CD8-positive, alpha-beta T cell (primary cell): ENCODE measurements at places on chromosomes 5 and 9. TPM values are rescaled to one million over a fixed set of nuclear protein-coding genes. Genes with fewer than 3 reads are reported as not detected.

The PKN3 gene
- 2.0 TPM for total RNA-seq

GRCh38 chr5:109929376-109929775, 239.6 kb downstream of the MAN2A1 start:
- DNase-seq = no peak

GRCh38 chr9:131731644-131732043, 8.2 kb downstream of the RAPGEF1 start:
- peak; percentile 42 for DNase-seq

DNA sequence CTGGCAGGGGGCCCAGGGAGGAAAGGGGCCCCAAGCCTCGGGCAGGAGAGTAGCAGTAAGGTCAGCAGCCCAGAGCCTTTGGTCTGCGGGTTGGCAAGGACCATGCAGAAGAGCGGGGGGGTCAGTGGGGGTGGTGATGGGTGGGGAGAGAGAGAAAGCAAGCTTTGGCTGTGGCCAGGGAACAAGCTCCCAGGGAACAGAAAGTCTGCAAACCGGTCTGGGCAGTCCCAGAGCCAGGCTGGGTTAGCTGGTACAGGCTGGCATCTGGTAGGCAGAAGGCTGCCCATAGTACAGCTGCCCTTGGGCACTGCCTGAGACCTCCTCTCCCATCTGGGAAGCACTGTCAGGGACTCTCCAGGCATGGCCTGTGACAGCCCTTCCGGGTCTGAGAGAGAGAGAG, 10.5 kb upstream of the EPB41L4B start:
- no peak for DNase-seq

DNA sequence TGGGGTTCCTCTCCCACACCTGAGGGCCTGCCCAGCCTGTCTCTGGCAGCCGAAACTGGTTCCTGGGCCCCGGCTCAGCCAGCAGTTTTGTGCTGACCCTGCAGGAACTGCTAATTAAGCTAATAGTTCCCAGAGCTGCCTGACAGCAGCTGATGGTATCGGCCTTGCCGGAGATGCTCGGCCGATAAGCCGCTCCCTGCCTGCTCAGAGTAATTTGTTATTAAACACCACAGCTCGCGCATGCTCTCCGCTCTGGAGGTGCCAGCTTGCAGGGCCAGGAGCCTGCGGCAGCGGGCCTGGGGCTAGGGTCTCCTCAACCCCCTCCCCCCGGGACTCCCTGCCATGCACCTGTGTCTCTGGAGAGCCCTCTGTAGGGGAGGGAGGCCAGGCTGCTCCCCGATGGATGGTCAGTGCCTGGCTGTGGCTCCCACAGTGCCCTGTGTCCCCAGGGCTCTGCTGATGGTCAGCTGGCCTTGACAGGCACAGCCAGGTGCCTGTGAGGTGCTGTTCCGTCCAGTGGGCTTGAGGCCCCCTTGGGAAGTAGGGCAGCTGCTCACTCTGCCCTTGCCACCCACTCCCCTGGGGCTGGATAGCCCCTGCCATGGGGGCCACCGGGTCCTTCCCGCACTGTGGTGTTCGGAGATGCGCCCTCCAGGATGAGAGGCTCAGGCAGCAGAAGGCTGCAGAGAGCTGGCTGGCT, 41.7 kb downstream of the RXRA start:
- no peak for DNase-seq

DNA sequence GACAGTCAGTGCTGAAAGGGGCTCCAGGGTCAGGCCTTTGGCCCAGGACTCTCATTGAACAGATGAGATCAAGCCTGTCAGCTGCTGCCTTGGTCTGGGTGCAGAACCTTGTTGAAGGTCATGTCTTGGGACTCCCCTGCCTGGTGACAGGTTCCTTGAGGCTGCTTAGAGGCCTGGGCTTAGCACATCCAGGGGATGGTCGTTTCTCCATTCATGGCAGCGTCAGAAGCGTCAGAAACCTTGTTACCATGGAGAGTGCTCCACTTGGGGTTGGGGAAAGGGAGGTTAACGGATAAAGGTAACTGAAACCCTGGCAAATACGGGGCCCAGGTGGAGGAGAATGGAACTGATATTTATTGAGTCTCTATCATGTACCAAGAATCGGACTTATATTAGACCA, 8.8 kb downstream of the ARPC5L start:
- DNase-seq = no peak

DNA sequence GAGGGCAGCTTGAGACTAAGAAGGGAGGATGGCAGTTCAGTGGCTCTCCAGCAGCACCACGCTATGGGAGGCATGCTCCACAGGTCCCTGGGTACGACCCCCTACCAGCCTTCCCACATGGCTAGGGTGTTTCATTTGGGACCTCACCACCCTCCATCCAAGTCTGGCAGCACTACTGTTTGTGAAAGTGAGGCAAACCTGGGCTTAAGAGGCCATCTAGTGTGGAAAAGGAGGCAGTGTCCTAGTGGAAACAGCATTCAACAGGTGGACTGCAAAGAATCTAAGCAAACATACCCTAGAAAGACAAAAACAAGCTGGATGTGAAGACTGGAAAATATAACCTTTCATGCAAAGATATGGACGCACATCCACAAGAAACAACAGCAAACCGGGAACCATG, 4.8 kb upstream of the C5orf47 start:
- no peak for DNase-seq

DNA sequence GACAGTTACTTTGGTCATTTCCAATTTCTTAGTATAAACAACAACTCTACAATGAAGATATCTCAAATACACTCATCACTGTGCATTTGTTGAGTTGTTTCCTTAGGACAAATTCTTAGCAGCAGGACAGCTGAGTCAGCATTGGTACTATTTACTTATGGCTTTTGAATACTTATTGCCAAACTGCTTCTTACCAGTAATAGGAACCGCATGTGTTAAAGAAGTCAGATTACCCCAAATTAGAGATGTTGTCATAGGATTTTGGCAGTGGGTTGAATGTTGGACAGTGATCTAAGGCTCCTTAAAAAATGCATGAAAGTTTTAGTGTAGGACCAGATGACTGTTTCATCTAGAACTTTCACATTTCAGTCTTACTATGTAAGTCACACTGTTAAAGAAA, 280.1 kb upstream of the DMRT1 start:
- DNase-seq = no peak

- no peak for DNase-seq
These were observed 78.2 kb downstream of the GTF3C4 start for GRCh38 chr9:132748450-132748849.

GRCh38 chr5:80082731-80083100, 47.6 kb downstream of the THBS4 start:
- DNase-seq = peak; percentile 71

DNA sequence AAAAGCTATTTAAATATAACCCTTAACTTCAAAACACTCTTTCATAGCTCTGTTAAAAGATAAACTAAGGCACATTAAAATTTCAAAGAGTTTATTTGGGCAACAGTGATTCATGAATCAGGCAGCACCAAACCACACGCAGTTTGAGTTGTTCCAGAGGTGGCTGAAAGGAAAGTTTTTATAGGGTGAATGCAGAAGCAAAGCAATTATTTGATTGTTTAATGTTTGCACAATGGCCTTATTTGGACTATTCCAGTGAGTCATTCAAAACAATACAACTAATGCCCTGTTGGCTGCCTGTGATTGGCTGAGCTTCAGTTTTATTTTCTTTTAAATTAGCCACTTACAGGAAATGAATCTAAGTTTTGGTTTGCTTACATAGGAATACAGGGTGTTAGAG, 125.3 kb downstream of the CEP120 start:
- DNase-seq = no peak

DNA sequence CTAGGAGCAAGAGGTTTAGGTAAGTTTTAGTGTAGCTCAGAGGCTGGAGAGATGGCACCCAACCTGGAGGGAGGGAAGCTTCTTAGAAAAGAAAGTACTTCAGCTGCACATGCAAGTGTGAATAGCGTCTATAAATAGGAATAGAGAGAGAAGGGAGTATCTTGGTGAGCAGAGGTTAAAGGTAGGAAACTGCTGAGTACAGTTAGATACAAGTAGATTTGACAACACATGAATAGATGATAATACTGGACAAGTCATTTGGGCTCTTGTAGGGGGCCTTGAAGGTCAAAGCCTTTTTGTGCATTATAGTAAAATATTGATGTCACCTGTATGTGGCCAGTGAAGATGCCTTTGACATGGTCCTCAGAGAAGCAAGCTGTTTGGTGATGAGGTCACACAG, 34.2 kb downstream of the ANP32B start:
- DNase-seq = no peak

GRCh38 chr5:68176802-68177479, 38.6 kb upstream of the PIK3R1 start:
- no peak for DNase-seq

The PTPN3 gene
- total RNA-seq = not detected

DNA sequence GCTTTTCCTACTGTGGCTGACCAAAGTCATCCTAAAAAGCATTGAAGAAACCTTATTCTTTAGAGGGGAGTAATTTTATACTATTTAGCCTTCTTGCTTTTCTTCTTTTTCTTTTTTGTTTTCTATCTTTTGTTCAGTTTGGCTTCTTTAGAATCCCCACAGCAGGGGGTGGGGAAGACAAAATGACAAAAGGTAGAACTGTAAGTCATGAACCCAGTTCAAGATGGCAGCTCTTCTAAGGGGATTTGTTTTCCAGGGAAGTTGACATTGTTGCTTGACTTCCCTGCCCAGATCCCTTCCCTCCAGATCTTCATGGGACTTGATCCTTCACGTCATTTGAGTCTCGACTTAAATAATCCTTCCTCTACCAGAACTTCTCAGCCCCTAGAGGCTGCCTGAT, 692.4 kb upstream of the DMAC1 start:
- no peak for DNase-seq

DNA sequence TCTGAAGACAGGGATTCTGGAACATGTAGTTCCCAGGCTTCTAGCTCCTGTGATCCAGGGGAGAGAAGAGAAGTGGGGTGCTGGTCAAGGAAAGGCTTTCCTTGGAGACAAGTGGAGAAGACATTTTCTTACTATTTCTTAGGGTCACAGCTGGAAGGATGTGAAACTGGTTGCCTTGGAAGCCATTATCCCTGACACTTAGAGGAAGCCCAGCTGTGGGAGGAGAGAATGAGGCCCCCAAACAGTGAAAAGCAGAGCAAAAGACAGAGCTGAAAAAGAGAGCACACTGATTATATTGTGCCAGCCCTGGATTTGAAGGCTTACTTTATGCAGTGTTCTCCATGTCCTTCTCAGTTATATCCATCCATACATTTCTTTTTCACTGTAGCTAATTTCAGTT, 17.5 kb upstream of the SHB start:
- no peak for DNase-seq

DNA sequence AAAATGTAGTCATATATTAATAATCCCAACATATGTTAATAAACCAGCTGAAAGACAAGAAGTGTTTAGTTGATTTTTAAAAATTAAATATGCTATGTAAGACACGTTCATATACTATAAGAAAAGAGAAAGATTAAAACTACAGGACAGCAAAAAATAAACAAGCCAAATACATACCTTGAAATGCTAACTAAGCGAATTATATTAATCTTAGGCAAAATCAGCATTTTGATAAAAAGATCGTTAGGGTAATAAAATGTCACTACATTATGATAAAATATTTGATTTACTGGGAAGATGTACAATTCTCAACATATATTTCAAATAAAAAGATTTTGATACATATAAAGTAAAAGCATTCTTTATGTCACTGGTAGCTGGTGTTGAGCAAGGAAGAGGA, 938.3 kb downstream of the PTPRD start:
- no peak for DNase-seq

The FOXD1 gene
- not detected for total RNA-seq

- DNase-seq = no peak
These were observed 411.1 kb downstream of the ACTL7B start for GRCh38 chr9:108444400-108445358.

- DNase-seq = no peak
These were observed 61.8 kb upstream of the ARAP3 start for GRCh38 chr5:141743866-141744272.

The ACTBL2 gene
- not detected for total RNA-seq

- DNase-seq = no peak
These were observed 1084.5 kb downstream of the NR2F1-AS1 start for GRCh38 chr5:92496545-92496944.

GRCh38 chr5:95043234-95043633, 241.7 kb downstream of the MCTP1 start:
- no peak for DNase-seq

DNA sequence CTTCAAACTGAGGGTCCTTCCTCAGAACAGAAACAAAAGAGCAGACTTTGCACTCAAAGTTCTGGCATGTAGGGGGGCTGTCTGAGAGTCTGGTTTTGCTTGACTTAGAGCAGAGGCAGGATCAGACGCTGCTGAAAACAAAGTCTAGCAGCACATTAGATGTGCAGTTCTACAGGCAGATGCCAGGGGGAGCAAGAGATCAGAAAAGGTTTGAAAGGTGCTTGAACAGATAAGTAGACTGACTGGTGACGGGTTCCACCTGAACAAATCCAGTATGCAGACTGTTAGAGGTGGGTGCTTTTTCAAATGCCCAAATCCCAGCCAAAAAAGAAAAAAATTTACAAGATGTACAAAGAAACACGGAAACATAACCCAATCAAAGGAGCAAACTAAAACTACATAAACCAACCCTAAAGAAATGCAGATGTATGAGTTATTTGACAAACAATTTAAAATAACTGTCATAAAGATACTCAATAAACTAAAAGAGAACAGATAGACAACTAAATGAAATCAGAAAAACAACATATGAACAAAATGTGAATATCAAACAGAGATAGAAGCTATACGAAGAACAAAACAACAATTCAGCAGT, 194.7 kb upstream of the FREM1 start:
- DNase-seq = peak; percentile 25

DNA sequence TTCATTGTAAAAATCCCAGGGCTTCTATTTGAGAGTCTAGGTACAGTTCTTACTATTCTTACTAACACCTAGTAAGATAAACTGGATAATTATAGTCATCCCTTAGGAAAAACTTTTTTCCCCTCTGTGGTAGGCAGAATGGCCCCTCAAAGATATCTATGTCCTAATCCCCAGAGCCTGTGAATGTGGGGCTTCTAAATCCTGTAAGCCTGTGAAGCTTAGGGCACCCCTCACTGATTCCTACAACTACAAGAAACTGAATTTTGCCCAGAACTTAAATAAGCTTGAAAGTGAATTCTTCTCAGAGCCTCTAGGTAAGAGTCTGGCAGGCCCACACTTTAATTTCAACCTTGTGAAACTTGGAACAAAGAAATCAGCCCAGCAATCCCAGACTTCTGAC, 130.1 kb upstream of the ACOT12 start:
- DNase-seq = no peak

The HTR4 gene
- total RNA-seq = not detected
